ENCODE measurements at places on chromosomes 6 and 20.

DNA sequence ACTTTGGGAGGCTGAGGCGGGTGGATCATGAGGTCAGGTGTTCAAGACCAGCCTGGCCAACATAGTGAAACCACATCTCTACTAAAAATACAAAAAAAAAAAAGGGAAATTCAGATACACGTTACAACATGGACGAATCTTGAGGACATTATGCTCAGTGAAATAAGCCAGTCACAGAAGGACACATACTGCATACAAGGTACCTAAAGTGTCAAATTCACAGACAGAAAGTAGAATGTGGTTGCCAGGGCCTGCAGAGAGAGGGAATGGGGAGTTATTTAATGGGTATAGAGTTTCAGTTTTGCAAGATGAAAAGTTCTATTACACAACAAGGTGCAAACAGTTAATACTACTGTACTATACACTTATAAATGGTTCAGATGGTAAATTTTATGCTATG, 75.1 kb downstream of the SNX5 start:
- H3K4me3 ChIP-seq = no peak overlapping the region
- DNase-seq = no peak
- no peak overlapping the region for H3K27ac ChIP-seq
- peaks cover 11% of the 10 kb centered on the region for H3K4me1 ChIP-seq

- no peak overlapping the region for H3K4me3 ChIP-seq
- peaks cover 7% of the 10 kb centered on the region for H3K27me3 ChIP-seq
- DNase-seq = no peak
- peaks cover 5% of the 10 kb centered on the region for H3K36me3 ChIP-seq
- peaks cover 2% of the 10 kb centered on the region for H3K4me1 ChIP-seq
These were observed 125.1 kb upstream of the QKI start for GRCh38 chr6:163289447-163289846.

GRCh38 chr6:98828941-98829411, 5.4 kb upstream of the POU3F2 start:
- DNase-seq = no peak
- no peak overlapping the region for H3K4me3 ChIP-seq
- peaks cover 34% of the 10 kb centered on the region for H3K4me1 ChIP-seq
- no peaks in the 10 kb centered on the region for H3K36me3 ChIP-seq

- no peak overlapping the region for H3K27ac ChIP-seq
- H3K4me1 ChIP-seq = peaks cover 10% of the 10 kb centered on the region
- DNase-seq = no peak
- no peaks in the 10 kb centered on the region for H3K27me3 ChIP-seq
- no peak overlapping the region for H3K4me3 ChIP-seq
- H3K36me3 ChIP-seq = no peaks in the 10 kb centered on the region
These were observed 78.1 kb downstream of the PPP1R3G start for GRCh38 chr6:5163247-5163646.

- H3K27me3 ChIP-seq = no peaks in the 10 kb centered on the region
- H3K4me1 ChIP-seq = no peaks in the 10 kb centered on the region
- no peaks in the 10 kb centered on the region for H3K36me3 ChIP-seq
- no peak overlapping the region for H3K4me3 ChIP-seq
These were observed 29.1 kb upstream of the LMBRD1 start for GRCh38 chr6:69825904-69826303.

GRCh38 chr6:170514908-170515307, 38.2 kb downstream of the PSMB1 start:
- peaks cover 5% of the 10 kb centered on the region for H3K4me1 ChIP-seq
- no peak overlapping the region for H3K27ac ChIP-seq
- no peaks in the 10 kb centered on the region for H3K27me3 ChIP-seq
- no peak overlapping the region for H3K4me3 ChIP-seq
- DNase-seq = no peak

DNA sequence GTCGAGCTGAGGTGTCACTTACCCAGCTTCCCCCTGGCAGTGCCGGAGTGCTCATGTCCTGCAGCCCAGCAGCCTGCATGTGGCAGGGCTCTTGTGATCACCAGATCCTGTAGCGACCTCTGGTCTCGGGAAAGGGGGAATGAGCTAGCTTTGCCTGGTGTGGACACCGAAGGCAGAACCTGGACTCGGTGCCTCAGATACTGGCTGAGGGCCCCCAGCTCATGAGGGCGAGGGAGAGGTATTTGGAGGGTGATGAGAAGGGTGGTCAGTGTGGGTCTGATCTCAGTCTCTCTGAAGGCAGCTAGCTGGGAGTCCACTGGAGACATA, 26.3 kb downstream of the SUN5 start:
- H3K27ac ChIP-seq = no peak overlapping the region
- no peaks in the 10 kb centered on the region for H3K27me3 ChIP-seq
- DNase-seq = no peak

DNA sequence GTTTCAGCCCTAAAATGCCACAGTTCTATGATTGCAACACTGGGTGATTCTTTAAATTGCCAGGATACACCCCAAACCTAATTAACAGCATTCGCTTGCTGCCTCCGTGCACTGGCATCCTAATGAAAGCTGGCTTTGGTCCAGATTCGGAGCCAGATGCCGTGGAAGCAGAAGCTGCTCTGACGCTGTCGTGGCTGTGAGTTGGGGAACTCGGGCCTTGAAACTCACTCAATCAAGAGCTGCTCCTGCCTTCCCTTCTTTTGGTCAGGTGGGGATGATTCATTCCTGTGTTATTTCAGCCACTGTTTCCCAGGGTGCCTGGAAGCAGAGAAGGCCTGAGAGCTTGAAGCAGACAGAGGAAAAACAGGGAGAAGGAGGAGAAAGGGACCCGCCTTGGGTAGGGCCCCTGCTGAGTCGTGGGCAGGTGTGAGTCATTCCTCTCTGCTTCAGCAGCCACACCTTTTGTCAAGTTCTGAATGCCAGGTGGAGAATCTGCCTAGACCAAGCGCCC, 36.2 kb upstream of the DSP start:
- no peaks in the 10 kb centered on the region for H3K4me1 ChIP-seq
- H3K27me3 ChIP-seq = no peaks in the 10 kb centered on the region
- H3K4me3 ChIP-seq = no peak overlapping the region
- peak; percentile 24 for DNase-seq
- H3K36me3 ChIP-seq = no peaks in the 10 kb centered on the region

GRCh38 chr6:44022296-44022661, 105.0 kb downstream of the MRPL14 start:
- no peak overlapping the region for H3K27ac ChIP-seq
- peaks cover 13% of the 10 kb centered on the region for H3K27me3 ChIP-seq
- H3K36me3 ChIP-seq = peaks cover 7% of the 10 kb centered on the region

GRCh38 chr6:129390900-129391299, 319.1 kb downstream of the ARHGAP18 start:
- no peak overlapping the region for H3K4me3 ChIP-seq
- DNase-seq = no peak
- H3K4me1 ChIP-seq = peaks cover 6% of the 10 kb centered on the region
- no peaks in the 10 kb centered on the region for H3K36me3 ChIP-seq

- H3K27me3 ChIP-seq = no peaks in the 10 kb centered on the region
- H3K4me1 ChIP-seq = peaks cover 10% of the 10 kb centered on the region
- no peak for DNase-seq
- no peak overlapping the region for H3K4me3 ChIP-seq
These were observed 58.3 kb downstream of the COL12A1 start for GRCh38 chr6:75147512-75147911.

GRCh38 chr6:44176130-44176761, 17.6 kb downstream of the CAPN11 start:
- no peak overlapping the region for H3K27ac ChIP-seq
- no peaks in the 10 kb centered on the region for H3K27me3 ChIP-seq
- no peak overlapping the region for H3K4me3 ChIP-seq
- no peaks in the 10 kb centered on the region for H3K4me1 ChIP-seq
- DNase-seq = no peak

- no peak overlapping the region for H3K27ac ChIP-seq
- peaks cover 7% of the 10 kb centered on the region for H3K27me3 ChIP-seq
- no peaks in the 10 kb centered on the region for H3K36me3 ChIP-seq
- no peak overlapping the region for H3K4me3 ChIP-seq
- H3K4me1 ChIP-seq = no peaks in the 10 kb centered on the region
These were observed 5.6 kb downstream of the PLEKHG1 start for GRCh38 chr6:150605333-150605732.

- H3K27me3 ChIP-seq = peaks cover 15% of the 10 kb centered on the region
- H3K4me1 ChIP-seq = no peaks in the 10 kb centered on the region
- no peaks in the 10 kb centered on the region for H3K36me3 ChIP-seq
- no peak overlapping the region for H3K4me3 ChIP-seq
These were observed 32.5 kb upstream of the ZNF184 start for GRCh38 chr6:27505209-27506027.

GRCh38 chr6:150924808-150925589, 59.5 kb downstream of the MTHFD1L start:
- DNase-seq = no peak
- H3K27ac ChIP-seq = no peak overlapping the region
- no peak overlapping the region for H3K4me3 ChIP-seq
- no peaks in the 10 kb centered on the region for H3K4me1 ChIP-seq
- H3K36me3 ChIP-seq = no peaks in the 10 kb centered on the region

GRCh38 chr6:11028959-11029358, 15.1 kb downstream of the ELOVL2 start:
- H3K27ac ChIP-seq = no peak overlapping the region
- H3K36me3 ChIP-seq = no peaks in the 10 kb centered on the region
- no peak overlapping the region for H3K4me3 ChIP-seq
- peaks cover 13% of the 10 kb centered on the region for H3K4me1 ChIP-seq
- H3K27me3 ChIP-seq = no peaks in the 10 kb centered on the region

- H3K4me3 ChIP-seq = no peak overlapping the region
- H3K27ac ChIP-seq = no peak overlapping the region
- no peaks in the 10 kb centered on the region for H3K27me3 ChIP-seq
- peaks cover 10% of the 10 kb centered on the region for H3K36me3 ChIP-seq
- no peaks in the 10 kb centered on the region for H3K4me1 ChIP-seq
These were observed 730.4 kb downstream of the C6orf118 start for GRCh38 chr6:164579035-164579434.

GRCh38 chr6:8177721-8178120, 75.4 kb upstream of the EEF1E1 start:
- no peak overlapping the region for H3K4me3 ChIP-seq
- H3K27me3 ChIP-seq = peaks cover 3% of the 10 kb centered on the region
- no peaks in the 10 kb centered on the region for H3K36me3 ChIP-seq
- H3K27ac ChIP-seq = no peak overlapping the region
- peaks cover 5% of the 10 kb centered on the region for H3K4me1 ChIP-seq

Measured in glutamatergic neuron (in vitro differentiated cells).